ENCODE measurements at places on chromosomes 3 and 15. TPM values are rescaled to one million over a fixed set of nuclear protein-coding genes. Genes with fewer than 3 reads are reported as not detected.

DNA sequence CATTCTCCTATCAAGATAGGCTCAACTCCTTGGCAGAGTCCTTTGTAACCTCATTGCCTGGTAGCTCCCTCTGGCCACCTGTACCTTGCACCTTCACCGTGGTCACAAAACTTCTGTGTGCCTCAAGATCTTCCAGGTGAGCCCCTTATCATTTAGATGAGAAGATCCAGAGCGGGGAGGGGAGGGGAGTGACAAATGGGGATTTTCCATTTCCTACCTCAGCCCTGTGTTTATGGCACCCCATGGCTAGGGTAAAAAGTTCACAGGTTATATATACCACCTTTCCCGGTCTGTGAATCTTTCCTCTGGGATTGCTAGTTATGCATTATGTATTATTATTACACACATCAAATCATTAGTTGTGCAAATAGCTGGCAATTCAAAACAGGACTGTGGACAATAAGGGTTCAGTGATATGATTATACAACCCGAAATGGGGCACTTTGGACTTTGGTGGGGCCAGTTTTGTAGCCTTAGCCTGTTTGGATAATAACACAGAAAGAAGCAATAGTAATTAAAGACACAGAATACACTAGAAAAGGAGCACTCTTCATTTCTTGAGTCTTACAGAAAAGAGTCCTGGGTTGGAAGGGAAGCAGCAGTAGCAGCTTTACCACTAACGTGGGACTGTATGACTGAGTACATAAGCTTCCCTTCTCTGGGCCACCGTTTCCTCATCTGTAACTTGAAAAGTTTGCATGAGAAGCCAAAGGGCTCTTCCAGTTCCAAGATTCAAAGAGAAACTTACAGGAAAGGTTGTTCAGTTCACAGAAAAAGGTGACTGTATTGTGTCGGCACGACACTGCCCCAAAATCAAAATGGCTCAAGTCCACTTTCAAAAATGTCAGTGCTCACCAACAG, 7.1 kb downstream of the TLE3 start:
- no peaks in the 10 kb centered on the region for H3K27me3 ChIP-seq
- H3K27ac ChIP-seq = no peak overlapping the region
- peaks cover 42% of the 10 kb centered on the region for H3K36me3 ChIP-seq
- peak; percentile 1 for DNase-seq
- peaks cover 38% of the 10 kb centered on the region for H3K4me1 ChIP-seq

The CCR3 gene
- not detected for total RNA-seq

The NECTIN3 gene
- 33.8 TPM for total RNA-seq

The PLSCR2 gene
- not detected for total RNA-seq
